ENCODE measurements at places on chromosomes 1 and 21.

DNA sequence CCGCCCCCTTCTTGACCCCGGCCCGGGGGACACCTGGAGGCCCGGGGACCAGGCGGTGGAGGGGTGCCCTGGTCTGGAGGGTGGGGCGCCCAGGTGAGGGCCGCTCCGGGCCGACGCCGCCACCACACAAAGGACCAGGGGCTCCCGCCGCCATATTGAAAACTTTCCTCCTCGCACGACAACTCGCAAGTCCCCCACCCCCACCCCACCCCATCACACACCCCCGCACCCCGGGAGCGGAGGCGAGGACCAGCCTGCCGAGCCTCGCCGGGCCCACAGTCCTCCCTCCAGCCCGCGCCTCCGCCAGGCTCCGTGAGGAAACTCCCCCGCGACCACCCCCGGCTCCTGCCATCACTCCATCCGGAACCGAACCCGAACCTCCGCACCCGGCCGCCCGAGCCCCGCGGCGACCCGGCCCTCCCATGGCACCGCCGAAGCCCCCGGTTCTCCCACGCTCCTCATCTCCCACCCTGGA is 733 bp downstream of the KDM5B start:
- no peak for DNase-seq

DNA sequence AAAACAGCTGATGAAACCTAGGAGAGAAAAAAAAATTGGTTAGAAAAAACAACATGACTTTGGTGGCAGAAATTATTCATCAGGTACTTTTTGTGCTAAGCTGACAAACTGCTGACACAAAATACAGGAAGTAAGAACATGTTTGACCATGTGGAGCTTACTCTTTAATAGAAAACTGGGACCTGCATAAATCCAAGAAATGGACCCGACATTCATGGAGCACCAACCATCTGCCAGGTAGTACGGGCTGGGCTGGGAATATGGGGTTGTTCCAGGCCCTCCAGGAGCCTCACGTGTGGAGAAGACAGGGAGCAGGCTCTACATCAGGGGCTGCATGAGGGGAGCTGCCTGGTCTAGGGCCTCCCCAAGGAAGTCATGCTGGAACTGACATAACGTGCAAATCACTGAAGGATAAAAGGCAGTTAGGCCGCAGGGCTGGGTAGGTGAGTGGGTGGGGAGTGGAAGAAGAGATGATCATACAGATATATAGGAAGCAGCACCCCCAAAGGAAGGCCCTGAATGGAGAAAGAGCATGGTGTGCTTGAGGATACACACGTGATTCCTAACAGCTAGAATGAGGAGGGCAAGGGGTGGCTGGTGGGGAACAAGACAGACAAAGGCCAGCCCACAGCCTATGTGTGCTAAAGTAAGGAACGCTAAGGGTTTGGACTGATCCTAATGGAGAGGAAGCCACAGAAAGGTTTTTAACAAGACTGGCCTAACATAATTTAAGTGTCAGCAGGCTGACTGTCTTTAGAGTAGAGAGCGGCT is 26.1 kb downstream of the CD58 start:
- no peak for DNase-seq

DNA sequence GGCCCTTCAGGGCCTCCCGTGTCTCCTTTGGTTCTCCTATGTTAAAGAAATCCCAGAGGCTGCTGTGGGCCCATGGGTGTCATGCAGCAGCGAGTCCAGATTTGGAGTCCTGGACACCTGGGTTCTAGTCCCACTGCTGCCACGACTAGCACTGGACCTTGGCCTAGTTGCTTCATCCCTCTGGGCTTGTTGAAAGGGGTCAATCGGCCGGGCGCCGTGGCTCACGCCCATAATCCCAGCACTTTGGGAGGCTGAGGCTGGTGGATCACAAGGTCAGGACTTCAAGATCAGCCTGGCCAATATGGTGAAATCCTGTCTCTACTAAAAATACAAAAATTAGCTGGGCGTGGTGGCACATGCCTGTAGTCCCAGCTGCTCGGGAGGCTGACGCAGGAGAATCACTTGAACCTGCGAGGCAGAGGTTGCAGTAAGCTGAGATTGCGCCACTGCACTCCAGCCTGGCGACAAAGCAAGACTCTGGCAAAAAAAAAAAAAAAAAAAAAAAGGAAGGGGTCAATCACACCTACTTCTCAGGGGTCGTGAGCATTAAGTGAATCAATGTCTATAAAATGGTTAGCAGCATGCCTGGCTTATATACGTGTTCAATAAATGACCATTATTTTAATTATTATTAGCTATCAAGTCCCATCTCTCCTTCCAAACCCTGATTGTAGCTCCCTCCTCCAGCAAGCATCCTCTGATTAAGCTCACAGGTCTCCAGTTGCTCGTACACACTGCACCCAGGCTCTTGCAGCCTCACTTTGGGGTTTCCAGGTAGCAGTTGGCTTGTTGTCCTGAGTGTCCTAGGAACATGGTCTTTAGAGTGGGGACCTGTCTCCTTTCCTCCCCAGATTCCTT is 43.8 kb downstream of the KIRREL1 start:
- DNase-seq, result no peak

GRCh38 chr1:44661781-44662682 is 12.2 kb downstream of the TMEM53 start:
- no peak for DNase-seq

GRCh38 chr1:160040476-160040875 is 8.7 kb upstream of the PIGM start:
- DNase-seq, result no peak

GRCh38 chr1:171346881-171347280 is 32.9 kb downstream of the FMO4 start:
- DNase-seq, result no peak

DNA sequence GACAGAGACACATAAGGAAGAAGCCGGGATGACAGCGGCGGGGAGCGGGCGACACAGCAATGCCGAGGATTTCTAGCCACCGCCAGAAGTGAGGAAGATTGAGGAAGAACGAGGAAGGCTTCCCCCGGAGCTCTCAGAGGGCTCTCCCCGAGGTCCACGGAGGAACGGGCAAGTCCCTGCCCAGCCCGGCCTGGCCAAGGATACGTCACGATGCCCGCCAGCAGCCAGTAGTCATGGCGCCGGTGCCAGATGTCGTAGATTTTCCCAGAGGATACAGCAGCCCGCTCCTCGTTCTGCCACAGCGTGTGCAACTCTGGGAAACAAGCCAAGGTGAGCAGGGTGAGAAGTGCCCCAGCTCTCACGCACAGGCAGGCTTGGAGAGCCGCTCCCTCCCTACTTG is 65.9 kb downstream of the KCNAB2 start:
- DNase-seq, result no peak

DNA sequence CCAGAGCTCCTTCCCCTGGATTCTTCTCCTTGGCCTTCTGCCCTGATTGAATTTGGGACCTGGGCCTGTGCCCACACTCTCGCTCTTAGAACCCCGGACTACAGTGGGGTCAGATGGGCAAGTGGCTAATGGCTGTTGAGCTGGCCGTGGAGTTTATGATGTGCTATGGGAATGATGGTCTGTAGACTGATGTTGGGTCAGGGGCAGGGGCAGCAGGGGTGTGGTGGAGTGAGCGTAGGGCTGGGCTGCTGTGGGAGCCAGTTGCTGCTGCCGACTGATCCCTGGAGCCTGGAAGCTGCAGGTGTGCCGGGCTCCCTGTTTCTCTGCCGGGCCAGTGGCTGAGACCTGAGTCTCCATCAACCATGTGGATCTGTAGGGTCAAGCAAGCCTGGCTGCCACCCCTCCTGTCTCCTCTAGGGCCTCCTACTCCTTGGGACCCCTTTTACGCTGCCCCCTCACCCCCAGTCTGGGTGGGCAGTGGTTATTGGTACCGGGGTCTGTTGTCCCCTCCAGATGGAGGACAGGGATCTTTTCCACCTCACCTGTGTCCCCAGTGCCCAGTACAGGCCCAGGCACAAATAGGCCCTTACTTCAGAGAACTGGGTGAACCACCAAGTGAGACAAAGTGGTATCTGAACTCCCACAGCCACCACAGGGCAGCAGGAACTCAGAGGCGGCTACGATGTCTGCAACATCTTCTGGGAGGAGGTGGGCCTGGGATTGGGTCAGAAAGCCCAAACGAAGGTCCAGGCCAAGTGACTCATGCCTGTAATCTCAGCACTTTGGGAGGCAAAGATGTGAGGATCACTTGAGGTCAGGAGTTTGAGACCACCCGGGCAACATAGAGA is 5.1 kb downstream of the PODN start:
- no peak for DNase-seq

GRCh38 chr21:37921091-37921490 is 4.8 kb upstream of the KCNJ6 start:
- DNase-seq, result no peak

DNA sequence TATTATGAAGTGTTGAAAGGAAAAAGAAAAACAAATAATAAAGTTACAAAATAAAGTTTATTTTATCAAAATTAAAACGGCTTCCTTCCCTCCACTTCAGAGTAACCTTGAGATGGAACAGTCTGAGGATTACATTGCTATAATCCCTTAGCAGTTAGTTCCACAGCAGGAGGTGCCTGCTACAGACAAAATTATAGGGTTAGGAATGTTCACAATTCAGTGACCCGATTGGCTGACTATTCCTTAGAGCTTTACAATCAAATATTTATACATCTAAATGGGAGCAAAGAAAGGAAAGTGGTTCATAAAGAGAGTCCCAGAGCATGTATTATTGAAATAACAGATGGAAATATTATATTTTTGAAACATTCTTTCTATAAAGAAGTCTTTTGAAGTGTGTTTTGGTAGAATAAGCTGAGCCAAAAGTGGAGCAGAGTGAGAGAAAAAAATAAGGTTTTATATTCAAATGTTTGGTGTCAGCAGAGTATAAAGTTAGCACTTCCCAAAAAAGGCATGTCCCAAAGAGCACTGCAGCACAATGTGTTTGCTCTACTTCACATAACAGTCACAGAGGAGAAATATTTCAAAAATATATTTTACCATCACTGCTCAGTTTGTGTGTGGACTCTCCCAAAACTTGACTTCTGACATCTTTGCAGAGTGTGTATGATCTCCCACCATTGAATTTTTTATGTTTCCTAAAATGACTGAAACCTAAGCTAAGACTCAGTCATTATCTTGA is 71.4 kb upstream of the GORAB start:
- DNase-seq, result no peak

DNA sequence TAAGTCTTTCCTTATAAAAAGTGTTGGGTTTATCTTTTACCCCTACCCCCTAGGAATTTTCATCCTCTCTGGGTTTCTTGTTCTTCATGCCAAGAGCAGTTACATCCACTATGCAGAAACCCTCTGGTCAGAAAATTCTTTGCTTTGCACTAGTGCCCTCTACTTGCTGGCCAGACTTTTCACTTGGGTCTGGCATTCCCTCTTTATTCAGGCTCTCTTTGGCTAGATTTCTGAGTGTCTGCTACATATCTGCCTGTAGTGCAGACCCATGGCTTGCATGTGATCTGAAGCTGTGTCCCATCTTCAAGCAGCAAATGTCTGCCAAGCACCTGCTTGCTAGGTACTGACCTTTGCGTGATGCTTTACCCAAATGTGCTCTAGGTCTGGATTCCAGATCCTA is 237.0 kb downstream of the GPATCH2 start:
- no peak for DNase-seq

DNA sequence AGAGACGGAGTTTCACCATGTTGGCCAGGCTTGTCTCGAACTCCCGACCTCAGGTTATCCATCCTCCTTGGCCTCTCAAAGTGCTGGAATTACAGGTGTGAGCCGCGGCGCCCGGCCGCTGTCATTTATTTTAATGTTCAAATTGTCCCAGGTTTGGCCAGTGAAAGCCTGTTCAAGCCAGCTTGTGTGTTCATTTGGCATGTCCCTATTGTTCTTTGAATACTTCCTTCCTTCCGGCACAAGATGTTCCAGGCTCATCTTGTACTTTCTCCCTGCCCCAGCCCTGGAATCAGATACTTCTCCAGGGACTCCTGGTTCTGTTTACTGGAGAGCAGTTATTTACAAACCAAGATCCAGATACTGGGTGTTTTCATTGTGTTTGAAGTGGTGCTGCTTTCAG is 37.0 kb downstream of the ZBTB8B start:
- DNase-seq, result no peak

DNA sequence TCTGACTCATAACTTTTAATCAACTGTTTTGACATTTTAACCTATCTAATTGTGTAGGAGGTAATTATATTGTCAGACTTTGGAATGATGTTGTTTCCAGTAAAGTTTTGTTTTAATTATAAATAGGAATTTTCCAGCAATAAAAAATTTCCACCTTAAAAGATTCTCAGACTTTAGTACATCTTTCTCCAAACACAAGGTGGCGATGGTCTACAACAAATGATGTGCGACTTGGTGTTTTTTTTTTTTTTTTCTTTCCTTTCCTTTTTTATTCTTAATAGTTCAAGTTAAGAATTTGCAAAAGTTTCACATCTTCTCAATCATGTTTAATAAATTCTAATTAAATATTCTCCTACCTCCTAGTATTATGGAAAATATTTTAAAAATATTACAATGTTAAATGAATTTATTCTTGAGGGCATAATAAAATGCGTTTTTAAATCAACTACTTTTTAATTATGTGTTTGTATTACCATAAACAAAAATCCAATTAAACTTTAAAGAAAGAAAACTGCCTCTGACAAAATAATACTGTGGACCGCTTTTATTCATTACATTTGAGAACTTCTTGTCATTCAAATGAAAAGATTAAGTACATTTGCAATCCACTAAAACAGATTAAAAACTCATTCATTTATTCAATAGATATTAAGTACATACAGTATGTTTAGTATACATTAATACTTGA is 4.4 kb upstream of the ADAMTS1 start:
- no peak for DNase-seq

DNA sequence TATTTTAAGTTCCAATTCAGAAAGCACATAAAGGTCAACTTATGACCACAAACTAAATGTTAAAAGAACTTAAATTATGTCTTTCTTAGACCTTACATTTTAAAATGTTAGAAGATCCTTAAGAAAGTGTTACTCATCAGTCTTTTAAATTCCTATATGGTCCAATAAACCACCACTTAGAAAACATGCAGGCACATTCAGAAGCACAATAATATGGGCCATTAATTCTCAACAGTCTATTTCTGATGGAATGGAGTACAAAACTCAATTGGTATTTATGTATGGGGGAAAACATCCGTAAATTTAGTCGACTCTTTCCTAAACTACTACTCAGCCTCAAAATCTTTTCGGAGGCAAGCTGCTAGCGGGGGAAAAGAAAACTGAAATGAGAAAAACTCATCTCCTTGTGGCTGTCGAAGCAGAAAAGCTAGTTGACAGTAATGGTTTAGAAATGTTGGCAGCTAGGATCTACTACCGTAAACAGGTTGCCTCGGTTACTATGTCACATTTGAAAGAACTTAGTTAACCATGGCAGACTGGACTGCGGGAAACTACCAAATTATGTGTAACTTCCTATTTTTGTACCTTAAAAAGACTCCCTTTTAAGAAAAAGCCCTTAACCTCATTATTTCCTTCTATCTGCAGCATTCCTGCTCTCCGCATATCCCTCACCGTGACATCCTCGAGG is 1.0 kb downstream of the TRMT1L start:
- no peak for DNase-seq

GRCh38 chr1:28297826-28298225 is 31.0 kb upstream of the MED18 start:
- DNase-seq, result no peak

DNA sequence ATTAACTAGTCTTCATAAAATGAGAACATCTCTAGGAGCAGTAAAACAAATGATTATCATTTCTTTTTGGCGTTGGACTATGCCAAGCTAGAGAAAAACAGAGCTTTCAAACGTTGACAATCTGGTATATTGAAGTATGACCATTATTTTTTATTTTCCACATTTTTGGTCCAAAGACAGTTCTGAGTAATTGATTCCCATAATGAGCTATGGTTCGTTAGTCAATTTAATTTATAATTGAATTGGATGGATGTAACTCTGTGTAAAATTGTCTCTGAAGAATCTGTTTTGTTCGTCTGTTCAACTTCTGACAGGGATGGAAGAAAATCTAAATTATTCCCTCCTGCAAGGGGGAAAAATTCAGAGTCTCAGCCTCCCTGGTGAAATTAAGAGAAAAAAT is 234.5 kb downstream of the LMO4 start:
- no peak for DNase-seq

All from neural crest cell (in vitro differentiated cells).